Caco-2 (cell line): ENCODE measurements at places on chromosomes 7 and 10. TPM values are rescaled to one million over a fixed set of nuclear protein-coding genes. Genes with fewer than 3 reads are reported as not detected.

PNLIPRP3 gene
- not detected in 2 replicates for total RNA-seq

SFTPA1 gene
- total RNA-seq = not detected in 2 replicates

PTF1A gene
- total RNA-seq = not detected in 2 replicates

TAS2R41 gene
- not detected in 2 replicates for total RNA-seq

- peaks cover 60% of the 10 kb centered on the region for H3K4me1 ChIP-seq
- H3K4me3 ChIP-seq = no peak overlapping the region
- no peak overlapping the region for H3K27ac ChIP-seq
- H3K36me3 ChIP-seq = no peaks in the 10 kb centered on the region
- no peak for DNase-seq
- H3K27me3 ChIP-seq = no peaks in the 10 kb centered on the region
Measured at GRCh38 chr7:47649919-47650318, 68.0 kb upstream of the TNS3 start.

DNA sequence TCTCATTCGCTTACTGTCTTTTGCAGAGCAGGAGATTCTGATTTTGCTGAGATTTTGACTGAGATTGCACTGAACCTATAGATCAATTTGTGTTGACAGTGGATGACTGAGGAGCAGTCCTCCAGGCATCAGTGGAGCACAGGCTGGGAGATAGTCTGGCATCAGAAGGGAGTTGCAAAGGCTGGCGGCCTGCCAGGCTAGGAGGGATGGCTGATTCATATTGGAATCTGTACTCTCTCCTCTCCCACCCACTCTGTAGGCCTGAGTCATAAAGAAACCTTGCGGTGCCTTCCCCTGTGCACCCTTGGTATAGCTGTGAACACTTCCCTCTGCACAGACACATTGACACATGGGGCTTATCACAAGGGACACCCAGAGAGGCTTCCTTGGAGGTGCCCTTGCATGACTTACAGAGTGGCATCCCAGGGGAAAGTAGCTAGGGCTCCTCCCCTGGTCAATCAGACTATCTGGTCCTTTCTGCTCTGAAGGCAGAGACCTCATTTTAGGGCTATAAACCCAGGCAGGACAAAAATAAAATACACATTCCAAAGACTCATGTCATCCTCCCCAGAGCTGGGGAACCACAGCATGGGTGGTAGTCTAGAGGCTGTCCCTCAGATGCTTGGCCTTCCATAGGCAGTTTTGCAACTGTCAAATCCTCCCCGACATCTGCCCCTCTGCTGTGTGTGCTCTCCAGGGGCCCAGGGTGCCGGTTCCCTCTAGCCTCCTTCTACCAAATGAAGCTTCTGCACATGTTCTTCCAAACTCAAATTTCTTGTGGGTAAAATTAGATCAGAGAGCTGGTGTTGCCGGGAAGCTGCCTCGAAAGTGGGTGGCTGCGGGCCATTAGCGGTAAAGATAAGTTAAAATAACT is 37.4 kb upstream of the EEPD1 start:
- no peaks in the 10 kb centered on the region for H3K36me3 ChIP-seq
- H3K27me3 ChIP-seq = no peaks in the 10 kb centered on the region
- peaks cover 3% of the 10 kb centered on the region; the same call in 1 of the 2 replicates for H3K4me1 ChIP-seq
- no peak for DNase-seq
- no peak overlapping the region for H3K4me3 ChIP-seq

GRCh38 chr10:43237631-43238446 is 29.0 kb downstream of the RASGEF1A start:
- H3K36me3 ChIP-seq = no peaks in the 10 kb centered on the region
- no peaks in the 10 kb centered on the region; the same call in 1 of the 2 replicates for H3K27me3 ChIP-seq
- DNase-seq = no peak
- no peak overlapping the region for H3K4me3 ChIP-seq

DNA sequence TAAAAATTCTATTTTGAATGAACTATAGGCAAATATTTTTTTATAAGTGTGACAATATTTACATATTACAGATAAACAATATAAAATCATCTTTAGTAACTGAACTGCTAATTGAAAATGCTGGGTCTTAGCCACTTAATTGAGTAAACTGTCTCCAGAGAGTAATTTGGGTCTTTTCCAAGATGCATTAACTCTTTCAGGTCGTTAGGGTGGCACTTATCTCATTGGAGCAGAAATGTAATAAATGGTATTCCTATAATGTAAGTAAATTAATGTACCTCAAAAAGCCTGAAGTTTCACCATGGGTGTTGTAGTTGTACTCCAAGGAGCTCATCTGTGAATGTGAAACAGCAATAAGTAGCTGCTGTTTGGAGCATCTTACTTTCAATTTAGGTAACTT is 208.5 kb downstream of the EXOC4 start:
- no peak overlapping the region for H3K4me3 ChIP-seq
- no peaks in the 10 kb centered on the region for H3K27me3 ChIP-seq
- DNase-seq = no peak
- H3K4me1 ChIP-seq = no peaks in the 10 kb centered on the region

DNA sequence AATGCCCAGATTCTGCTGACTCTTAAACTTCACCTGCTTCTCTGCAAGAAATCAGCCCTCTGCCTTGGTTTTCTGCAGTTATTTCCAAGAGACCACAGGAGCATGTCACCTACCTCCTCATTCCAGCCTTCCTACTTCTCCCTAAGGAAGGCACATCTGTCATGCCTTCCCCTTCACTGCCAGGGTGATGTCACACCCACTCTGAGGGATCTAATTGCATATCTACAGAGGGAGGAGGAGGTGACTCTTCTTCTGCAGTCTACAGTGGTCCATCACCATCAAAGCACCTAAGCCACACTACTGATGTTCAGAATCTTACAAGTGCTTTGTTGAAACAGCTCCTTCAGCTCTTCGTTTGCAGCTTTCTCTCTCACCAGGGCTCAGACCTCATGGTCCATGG is 275.5 kb downstream of the FGFR2 start:
- no peak overlapping the region for H3K4me3 ChIP-seq
- H3K27ac ChIP-seq = no peak overlapping the region
- DNase-seq = no peak
- peaks cover 27% of the 10 kb centered on the region for H3K4me1 ChIP-seq
- no peaks in the 10 kb centered on the region for H3K36me3 ChIP-seq

DNA sequence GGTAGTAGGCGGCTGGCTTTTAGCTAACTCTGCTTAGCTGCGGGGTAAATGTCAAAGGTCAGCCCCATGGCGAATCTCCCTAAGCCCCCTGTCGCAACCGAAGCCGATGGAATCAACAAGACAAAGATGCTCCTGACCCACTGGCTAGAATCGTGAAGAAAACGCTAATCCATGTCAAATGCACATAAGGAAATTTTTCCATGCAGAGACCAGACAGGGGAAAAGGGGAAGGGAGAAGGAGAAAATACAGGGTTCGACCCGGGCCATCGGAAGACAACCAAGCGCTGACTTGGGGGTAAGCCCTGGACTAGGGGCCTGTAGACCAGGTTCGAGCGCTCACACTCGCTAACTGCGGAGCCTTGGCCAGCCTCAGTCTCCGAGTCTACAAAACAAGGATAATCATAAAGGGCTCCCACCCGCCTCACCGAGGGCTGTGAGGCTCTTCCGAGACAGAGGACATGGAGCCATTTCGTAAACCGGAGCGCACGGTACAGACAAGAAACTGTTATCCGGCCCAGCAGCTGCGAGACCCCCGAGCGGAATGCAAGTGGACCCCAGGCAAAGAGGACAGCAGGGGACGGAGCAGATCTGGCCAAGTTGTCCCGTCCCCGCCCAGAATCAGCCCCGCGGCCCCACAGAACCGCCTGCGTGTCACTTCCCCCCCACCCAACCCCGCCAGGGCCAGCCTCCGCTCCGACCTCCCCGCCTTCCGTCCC is 507 bp downstream of the SAR1A start:
- DNase-seq = peak; percentile 33
- H3K27me3 ChIP-seq = no peaks in the 10 kb centered on the region
- peak overlapping the region; percentile 66 for H3K4me3 ChIP-seq
- H3K36me3 ChIP-seq = peaks cover 2% of the 10 kb centered on the region
- H3K27ac ChIP-seq = peak overlapping the region; percentile 98
- H3K4me1 ChIP-seq = peaks cover 5% of the 10 kb centered on the region
